KG1 (cell line): ENCODE measurements at places on chromosomes 2 and 18.

GRCh38 chr2:240626531-240627300 lies 1.4 kb downstream of the GPR35 start:
- DNase-seq = peak; percentile 31

DNA sequence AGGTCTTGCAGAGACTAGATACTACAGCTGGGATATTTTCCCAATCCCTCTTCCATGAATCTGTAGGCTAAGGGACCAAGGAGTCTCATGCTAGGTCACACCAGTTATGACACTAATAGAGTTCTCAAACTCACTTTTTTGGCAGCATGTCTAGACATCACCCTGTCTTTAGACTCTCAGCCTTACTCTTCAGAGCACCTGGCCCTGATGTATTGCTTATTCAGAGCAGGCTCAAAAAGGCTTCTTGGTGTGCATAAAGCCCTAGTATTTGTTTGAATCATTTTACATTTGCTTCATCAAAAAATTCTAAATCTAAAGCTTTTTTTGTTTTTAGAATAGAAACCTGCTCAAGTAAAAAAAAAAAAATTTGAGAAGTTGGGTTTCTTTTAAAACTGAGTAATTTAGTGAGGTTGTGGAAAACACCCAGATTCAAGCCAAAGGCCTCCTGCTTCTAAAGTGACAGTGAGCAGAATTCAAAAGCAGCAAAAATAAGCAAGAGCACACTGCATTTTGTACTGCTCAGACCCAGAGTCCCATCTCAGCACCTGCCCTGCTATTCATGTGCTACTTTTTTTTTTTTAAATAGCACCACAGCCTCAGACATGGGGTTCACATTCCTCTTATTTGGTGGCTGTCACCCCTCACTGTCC lies 18.0 kb upstream of the DNAH6 start:
- no peak for DNase-seq

DNA sequence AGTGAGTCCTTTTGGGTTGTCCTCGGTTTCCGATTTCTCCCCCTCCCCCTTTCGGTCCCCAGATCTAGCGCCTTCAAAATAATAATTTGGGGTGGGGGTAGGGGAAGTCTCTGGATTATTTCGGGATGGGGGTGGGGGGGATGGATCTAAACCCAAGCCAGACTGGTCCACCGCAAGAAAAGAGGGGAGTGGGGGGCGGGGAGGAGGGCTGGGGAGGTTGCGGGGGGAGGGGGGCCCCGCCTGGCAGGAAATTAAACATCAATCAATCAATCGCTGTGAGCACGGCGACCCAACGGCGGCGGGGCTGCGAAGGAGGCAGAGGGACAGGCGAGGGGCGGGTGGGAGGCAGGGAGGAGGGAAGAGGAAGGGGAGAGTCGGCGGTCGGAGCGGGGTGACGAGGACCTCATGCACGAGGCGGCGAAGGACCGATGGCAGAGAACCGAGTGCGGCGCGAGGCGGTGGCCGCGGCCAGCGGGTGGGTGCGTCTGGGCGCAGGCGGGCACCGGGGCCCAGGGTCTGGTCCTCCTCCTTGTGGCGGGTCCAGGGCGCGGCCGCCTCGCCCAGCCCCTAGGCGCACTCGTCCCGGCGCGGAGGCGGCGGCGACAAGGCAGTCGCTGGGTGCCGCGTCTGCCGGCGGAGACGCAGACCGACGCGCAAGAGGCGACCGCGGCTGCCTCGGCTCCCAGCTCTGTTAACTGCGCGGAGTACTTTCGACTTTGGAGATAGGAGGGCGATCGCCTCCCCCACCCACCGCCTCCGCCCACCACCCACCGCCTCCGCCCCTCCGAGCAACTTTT lies 468 bp upstream of the SATB2 start:
- DNase-seq = no peak

DNA sequence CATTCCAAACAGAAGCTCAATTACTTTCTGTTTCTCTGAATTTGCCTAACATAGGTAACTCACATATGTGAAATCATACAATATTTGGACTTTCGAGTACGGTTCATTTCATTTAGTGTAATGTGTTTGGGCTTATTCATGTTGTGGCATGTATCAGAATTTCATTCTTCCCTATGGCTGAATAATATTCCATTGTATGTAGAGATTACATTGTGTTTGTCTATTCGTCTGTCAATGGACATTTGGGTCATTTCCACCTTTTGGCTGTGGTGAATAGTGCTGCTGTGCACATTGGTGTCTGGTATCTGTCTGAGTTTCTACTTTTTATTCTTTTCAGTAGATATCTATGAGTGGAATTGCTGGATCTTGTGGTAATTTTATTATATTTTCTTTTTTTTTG lies 43.9 kb downstream of the LBH start:
- DNase-seq = no peak

- no peak for DNase-seq
Observed at GRCh38 chr2:128374001-128374710, 55.5 kb upstream of the HS6ST1 start.

DNA sequence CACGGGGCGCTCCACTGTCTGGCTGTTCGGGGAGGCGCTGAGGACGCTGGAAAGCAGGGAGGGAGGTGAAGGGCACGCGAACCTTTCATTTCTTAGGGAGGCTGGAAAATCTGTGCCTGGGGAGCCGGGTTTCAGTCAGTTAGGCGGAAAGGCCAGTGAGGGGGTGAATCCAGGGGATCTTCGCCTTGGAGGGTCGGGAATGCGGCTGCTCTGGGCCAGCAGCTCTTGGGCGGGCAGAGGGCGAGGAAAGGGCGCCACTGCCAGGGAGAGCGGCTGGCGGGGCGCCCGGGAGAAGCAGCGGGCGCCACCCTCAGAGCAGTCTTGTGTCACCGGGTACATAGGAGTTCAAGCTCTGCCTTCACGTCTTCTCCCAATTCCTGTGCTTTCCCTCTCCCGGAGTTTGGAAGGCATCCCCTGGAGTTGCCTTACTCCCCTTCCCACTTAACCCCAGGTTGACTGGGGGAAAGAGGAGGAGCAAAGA lies 1.4 kb downstream of the CCDC85A start:
- no peak for DNase-seq

DNA sequence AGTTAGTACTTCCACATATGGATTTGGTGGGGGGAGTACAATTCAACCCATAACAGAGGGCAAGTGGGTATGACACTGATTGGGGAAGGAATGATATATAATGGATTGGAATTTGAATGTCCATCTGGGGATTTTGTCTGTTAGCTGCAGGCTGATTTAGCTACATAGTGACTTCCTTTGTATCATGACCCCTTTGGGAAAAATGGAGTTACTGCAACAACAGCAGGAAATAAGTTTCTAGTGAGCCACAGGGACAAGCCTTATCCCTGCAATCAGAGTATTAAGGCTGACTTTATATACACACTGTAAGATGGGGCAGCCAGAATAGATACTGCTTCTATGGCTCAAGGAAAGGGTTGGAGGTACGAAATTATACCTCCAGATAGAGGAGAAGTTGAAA lies 404.4 kb upstream of the MEIS1 start:
- DNase-seq = no peak

- DNase-seq = no peak
Observed at GRCh38 chr18:9478545-9478944, 3.2 kb downstream of the RALBP1 start.

GRCh38 chr2:101241158-101241557 lies 11.5 kb upstream of the CNOT11 start:
- DNase-seq = no peak
